ENCODE measurements at places on chromosomes 12 and 14.

DNA sequence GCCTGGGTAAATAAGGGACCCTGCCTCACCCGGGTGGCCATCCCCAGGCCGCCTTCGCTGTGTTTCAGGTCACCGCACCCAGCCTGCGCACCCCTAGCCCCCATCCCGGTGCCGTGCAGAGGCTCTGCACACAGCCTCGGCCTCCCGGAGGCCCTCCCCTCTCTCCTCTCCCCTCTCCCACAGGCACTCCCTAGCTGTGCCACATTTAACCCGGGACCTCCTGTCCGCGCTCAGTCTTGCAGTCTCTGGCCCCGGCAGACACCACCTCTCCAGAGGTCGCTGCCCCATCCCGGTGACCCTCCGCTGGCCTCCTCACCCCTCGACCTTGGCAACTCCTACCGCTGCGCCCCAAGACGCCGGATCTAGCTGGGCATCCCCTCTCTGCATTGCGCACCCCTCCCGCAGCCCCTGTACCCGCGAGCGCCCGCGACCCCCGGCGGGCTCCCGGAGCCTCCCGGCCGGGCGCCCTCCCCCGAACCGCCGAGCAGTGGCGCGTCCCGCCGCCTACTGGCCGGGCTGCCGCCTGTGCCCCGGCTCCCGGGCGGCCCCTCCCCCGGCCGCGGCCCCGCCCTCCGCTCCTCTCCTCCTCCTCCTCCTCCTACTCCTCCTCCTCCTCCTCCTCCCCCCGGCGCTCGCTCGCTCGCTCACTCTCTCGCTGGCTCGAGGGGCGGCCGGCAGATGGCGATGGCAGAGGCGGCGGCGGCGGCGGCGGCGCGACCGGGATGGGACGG, 120.7 kb downstream of the AACS start:
- DNase-seq = no peak

- peak; percentile 39 for DNase-seq
These were observed 1.3 kb downstream of the BAZ2A start for GRCh38 chr12:56628671-56629458.

GRCh38 chr14:31955936-31956579, 121.0 kb upstream of the ARHGAP5 start:
- DNase-seq = no peak

GRCh38 chr12:60078026-60078425, 482.2 kb downstream of the SLC16A7 start:
- DNase-seq = no peak

GRCh38 chr12:27674989-27675388, 21.3 kb upstream of the REP15 start:
- no peak for DNase-seq

All from activated CD4-positive, alpha-beta T cell treated with anti-CD3 and anti-CD28 coated beads, Interleukin-2, amount 50 U/mL, for 4 hours (primary cell).